ENCODE measurements at places on chromosomes 2 and 18.

- DNase-seq: no peak
These were observed 1.6 kb upstream of the RTP5 start for GRCh38 chr2:241867776-241868420.

GRCh38 chr2:141736466-141736865, 394.4 kb downstream of the LRP1B start:
- DNase-seq: no peak

GRCh38 chr2:24712296-24712695, 80.9 kb downstream of the PTRHD1 start:
- DNase-seq: no peak

DNA sequence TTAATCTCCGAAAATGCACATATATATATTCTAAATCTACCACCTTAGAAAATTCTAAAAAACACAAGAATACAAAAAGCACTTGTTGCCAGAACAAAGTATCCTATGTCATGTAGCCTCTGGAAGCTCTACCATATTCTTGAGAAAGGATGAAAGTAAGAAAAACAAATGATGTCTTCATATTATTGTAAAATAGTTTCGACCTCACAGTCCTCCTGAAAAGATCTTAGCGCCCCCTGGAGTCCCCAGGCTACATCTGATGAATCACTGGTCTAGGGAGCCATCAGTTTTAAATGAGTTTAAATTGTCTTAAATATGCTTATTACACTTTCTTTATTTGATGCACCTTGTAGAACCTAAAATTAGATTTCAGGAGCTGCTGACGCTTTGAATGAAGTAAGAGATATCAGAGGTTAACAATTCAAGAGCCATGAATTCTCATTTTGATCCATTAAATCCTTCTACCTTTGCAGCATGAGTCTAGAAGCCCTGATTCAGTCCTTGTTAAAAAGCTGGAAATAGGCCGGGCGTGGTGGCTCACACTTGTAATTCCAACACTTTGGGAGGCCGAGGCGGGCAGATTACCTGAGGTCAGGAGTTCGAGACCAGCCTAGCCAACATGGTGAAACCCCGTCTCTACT, 138.8 kb downstream of the MCFD2 start:
- DNase-seq: peak; percentile 51

- DNase-seq: peak; percentile 37
These were observed 136.7 kb upstream of the SPHKAP start for GRCh38 chr2:228318218-228318617.

GRCh38 chr2:71244302-71244660, 17.4 kb upstream of the PAIP2B start:
- no peak for DNase-seq

- no peak for DNase-seq
These were observed 39.3 kb upstream of the SH3RF3 start for GRCh38 chr2:109089602-109090300.

DNA sequence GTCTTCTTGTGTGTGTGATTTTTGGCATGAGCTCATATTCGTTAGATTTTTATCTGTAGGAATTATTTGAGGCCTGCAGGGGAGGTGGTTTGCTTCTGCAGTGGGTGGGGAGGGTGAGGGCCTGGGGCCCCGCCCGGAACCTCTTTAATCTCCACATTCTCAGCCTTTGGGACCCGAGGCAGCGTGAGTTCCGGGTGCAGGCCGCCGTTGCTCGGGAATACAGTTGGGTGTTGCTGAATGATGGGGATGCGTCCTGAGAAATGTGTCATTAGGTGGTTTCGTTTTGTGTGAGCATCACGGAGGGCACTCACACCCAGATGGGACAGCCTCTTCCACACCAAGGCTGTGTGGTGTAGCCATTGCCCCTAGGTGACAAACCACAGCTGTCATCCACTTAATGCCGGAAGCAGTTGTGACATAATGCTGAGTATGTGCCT, 13.7 kb upstream of the GAL3ST2 start:
- DNase-seq: no peak

GRCh38 chr18:22915337-22915736, 17.8 kb upstream of the RBBP8 start:
- no peak for DNase-seq

DNA sequence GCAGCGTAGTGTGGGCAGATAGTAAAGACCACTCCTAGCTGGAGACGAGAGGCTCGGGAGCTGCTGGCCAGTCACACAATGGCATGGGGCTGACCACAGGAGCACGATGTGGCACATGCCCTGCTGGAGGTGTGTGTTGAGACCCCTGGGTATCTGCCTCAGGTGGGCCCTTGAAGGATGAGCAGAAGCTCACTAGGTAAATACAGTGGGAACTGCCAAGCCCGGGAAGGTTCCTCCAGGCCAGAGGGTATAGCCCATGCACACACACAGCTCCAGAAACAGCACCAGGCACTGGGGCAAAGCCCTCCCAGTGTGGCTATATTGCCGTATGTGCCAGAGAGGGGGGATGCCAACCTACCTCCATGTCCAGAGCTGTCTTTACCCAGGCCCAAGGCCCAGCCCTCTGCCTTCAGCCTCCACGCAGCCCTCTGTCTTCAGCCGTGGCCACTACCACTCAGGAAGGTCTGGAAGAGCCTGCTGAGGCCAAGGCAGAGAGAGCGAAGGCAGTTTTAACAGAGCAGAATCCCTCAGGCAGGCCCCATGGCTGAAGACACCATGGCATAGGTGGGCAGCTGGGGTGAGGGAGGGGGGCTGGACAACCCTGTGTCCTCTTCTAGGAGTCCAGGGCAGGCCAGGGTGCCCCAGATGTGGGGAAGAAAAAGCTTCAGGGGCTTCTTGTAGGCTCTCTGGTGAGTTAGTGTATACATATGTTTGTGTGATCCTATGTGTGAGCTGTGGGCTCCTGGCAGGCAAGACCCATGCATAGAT, 7.0 kb upstream of the ARID5A start:
- no peak for DNase-seq

DNA sequence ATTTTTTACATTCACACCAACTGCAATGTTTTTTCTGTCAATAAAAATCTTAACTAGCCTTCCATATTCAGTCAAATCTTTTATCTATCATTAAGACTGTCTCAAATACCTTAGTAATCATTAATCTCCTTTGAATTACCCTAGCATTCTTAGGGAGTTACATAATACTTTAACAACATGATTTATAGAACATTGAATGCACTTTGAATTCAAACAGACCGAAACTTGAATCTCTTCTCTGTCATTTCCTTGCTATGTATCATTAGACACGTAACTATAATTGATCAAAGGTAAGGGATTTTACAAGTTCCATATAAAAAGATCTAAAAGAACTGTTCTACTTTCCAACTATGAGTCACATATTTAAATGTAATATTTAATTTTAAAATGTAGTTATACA, 330.9 kb downstream of the RIT2 start:
- DNase-seq: no peak

DNA sequence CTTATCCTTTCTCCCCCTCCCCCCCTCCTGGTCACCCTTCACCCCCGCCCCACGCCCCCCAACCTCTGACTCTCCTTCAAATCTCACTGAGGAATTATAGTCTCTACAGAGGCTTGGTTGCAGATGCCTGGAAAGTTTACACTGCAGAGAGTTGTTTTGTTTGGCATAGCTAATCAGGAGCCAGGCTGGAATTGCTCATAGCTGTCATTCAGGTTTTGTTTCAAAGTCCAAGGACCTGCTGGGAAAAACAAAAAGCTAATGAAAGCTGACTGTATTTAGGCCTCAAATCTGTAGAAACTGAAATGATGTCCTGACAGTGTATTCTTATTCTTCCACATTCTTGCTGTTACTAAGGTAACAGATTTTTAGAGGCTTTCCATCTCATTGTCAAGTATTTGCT, 22.6 kb downstream of the GREB1L start:
- no peak for DNase-seq

- no peak for DNase-seq
These were observed 23.7 kb downstream of the TMEM127 start for GRCh38 chr2:96241900-96242611.

GRCh38 chr2:96397756-96398530, 62.4 kb downstream of the NCAPH start:
- DNase-seq: no peak

GRCh38 chr18:43046322-43046721, 69.2 kb downstream of the RIT2 start:
- no peak for DNase-seq

- no peak for DNase-seq
These were observed 15.9 kb downstream of the TWIST2 start for GRCh38 chr2:238863749-238864206.

GRCh38 chr2:19051203-19051831, 307.1 kb downstream of the OSR1 start:
- no peak for DNase-seq

DNA sequence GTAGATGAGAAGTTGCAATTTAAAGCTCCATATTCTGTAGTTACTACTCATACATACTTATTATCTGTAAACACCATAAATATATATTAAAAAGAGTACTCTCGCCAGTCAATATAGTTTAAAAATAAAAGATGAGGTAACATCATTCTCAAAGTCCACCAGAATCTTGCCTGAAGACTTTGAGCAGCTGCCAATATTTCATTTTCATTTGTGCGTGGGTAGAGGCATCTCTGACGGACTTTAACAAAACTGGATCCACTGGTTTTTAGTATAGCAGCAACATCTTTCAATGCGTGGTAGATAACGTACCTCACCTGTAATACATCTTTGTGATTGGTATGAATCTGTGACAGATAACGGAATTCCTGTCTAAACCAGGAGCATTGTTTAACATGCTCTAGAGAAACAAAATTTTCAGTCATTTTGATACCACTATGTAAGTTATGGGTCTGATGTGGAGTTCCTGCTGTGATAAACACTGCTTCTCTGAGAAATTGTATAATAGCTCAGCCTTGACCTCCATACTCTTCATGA, 45.0 kb downstream of the WDR75 start:
- no peak for DNase-seq

GRCh38 chr2:226699321-226699720, 100.3 kb downstream of the IRS1 start:
- no peak for DNase-seq

DNA sequence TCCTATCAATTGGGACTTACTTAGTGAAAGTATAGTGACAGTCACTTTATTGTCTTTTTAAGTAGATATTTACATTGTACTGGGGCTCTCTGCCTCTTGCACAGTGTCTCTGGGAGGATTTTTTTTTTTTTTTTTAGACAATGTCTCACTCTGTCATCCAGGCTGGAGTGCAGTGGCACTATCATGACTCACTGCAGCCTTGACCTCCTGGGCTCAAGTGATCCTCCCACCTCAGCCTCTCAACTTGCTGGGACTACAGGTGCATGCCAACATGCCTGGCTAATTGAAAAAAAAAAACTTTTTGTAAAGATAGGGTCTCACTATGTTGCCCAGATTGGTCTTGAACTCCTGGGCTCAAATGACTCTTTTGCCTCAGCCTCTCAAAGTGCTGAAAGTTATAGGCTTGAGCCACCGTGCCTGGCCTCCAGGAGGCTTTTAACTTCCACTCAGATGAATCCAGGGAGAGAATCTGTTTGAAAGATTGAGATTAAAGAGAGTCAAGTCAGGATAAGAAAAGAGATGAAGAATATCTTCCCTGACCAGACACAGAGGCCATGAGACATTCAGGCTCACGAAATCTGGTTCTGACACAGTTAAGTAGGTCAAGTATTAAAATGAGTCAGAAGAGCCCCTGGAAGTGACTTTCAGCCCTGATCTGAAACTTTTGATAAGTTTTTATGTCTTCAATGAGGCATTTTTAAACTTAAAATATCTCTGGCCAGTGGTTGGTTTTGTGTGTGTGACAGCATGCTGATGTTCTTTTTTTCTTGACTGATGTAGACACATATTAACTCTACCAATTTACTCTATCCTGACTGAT, 18.3 kb downstream of the ARHGEF33 start:
- DNase-seq: no peak

- no peak for DNase-seq
These were observed 282.1 kb upstream of the FSIP2 start for GRCh38 chr2:185456517-185456916.

DNA sequence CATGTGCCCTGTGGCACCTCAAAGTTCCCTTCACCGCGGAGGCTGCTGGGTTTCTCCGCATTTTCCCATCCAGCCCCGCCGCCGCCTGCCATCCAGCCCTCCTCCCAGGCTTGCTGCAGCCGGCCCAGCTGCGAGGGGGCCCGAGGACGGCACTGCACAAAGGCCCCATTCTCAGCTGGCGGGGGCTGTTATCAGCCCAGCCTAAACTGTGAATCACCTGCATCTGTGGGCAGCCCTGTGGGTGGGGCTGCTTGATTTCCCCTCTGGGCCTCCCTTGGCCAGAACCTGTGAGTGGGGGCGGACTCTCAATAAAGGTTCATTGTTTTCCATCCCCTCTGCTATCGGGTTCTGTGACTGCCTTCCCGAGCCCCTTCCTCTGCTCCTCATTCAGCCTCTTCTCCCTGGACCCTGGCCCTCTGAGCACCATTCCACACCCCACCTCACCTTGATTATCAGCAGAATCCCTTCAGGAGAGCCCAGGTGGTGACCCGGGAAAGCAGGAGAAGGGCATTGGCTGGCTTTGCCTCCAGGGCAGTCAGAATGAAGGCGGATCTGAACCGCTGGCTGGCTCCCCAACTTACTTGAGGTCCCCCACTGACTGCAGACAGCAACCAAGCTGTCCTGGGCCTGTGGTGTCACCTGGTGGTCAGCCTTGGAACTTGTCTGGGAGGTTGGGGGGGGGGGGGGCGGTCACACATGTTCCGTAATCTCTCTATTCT, 204.5 kb downstream of the ZFP36L2 start:
- no peak for DNase-seq

DNA sequence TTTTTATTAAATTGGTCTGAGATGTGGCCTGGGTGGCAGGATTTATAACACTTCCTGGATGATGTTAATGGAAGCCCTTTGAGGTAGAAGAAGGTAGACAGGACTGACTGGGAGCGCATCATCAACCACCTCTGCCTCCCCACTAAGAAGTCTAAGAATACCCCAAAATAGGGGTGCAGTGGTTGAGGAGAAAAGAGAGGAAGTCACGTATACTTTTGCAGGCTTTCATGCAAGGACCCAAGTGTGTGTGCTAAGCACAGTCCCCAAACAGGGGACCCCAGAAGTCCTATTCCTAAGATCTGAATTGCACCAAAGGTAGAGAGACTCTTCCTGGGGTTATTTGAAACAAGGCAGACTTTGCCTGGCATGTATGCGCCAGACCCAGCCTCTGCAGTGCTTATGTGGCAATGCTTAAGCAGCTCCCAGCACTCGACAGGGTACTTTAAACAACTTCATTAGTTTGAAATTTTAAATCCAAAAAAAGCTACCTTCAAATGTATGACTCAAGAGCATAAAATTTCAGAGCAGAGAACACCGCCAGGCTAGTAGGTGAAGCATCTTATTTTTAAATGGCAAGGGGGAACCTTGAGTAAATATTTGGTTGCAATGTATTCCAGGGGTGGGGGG, 35.3 kb downstream of the BCL2 start:
- no peak for DNase-seq
